GM12891 (cell line): ENCODE measurements at places on chromosomes 1 and 21.

DNA sequence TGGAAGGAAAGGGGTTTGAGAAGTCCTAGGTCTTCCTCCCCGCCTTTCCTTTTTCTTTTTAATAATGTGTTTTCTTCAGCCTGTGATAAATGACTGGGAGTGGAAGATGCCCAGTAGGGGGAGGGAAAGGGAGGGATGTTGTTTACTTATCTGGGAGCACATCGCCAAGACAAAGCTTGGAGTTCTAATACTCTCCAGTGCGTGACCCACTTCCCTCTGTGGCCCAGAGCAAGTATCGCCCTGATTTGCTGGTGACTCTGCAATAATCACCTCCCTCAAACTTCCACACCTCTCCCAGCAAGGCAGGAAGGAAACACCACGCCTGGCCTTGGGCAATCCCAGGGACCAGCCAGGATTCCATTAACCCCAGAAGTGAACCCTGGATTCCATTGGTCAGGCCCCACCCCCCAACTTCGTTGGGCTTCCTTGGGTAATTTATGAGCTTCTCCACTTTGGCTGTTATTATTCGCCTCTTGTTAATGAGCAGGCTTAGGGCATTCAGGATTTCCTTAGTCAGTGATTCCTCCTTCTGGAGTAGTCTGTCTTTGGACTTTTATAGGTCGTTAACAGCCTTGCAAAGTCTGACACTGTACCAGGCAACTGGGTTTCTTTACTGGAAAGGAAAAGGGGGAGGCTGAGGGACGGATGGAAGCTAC lies 24.3 kb upstream of the GRHL3 start:
- DNase-seq: no peak

DNA sequence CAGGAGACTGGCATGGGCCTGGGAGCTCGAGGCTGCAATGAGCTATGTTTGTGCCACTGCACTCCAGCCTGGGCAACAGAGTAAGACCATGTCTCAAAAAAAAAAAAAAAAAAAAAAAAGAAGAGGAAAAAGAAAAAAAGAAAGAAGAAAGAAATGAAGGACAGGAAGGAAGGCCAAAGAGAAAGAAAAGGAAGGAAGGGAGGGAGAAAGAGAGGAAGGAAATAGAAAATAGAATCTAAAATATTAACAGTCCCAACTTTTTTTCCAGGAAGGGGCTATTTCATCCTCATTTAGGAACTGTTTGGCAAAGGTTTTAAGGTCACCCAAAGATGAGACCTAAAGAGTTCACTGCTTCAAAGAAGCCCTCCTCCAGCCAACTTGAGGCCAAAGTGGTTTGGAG lies 2.5 kb downstream of the MUL1 start:
- DNase-seq: no peak

DNA sequence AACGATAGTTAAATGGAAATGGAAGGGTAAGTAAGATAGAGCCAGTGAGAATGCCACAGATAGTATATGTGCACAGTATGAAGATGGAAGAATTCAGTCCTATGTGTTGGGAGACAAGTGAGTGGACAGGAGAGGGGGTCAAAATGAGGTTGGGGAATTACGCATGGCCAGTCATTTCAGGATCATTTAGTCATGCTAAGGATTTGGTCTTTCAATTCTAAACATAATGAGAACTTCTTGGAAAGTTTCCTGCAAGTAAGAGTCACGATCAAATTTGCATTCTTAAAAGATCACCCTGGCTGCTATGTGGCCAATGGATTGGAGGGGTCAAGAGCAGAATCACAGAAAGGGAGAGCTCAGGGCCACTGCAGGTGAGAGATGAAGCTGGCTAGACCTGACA lies 64.0 kb upstream of the KCNK2 start:
- DNase-seq: no peak

- DNase-seq: no peak
Measured at GRCh38 chr1:3168678-3169077, 99.7 kb downstream of the PRDM16 start.

GRCh38 chr1:48205522-48205921 lies 17.0 kb upstream of the SLC5A9 start:
- DNase-seq: no peak

DNA sequence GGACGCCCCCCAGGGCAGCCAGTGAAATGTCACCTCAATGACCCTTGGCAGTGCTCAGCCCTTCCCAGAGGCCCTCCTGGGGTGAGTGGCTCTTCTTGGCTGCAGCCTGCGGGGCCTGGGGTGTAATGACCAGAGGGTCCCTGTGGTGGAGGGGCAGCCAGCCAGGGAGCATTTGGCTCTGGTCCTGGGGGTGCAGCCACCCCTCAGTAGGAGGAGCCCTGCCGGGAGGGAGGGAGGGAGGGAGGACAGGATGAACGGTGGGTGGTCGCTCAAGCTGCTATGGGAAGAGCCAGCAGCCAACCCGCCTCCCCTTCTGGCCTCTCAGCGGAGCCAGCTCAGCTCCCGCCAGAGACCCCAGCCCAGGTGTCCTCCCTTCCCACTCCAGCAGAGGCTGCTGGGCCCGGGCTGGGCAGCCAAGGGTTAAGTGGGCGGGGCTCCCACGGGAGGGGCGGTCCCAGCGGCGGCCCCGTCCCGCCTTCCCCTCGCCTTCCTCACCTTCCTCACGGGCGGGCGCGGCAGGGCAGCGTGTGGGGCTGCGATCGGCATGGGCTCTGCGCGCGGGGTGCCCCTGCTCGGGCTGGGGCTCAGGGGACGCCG lies 9.0 kb upstream of the PLCH2 start:
- DNase-seq: no peak

DNA sequence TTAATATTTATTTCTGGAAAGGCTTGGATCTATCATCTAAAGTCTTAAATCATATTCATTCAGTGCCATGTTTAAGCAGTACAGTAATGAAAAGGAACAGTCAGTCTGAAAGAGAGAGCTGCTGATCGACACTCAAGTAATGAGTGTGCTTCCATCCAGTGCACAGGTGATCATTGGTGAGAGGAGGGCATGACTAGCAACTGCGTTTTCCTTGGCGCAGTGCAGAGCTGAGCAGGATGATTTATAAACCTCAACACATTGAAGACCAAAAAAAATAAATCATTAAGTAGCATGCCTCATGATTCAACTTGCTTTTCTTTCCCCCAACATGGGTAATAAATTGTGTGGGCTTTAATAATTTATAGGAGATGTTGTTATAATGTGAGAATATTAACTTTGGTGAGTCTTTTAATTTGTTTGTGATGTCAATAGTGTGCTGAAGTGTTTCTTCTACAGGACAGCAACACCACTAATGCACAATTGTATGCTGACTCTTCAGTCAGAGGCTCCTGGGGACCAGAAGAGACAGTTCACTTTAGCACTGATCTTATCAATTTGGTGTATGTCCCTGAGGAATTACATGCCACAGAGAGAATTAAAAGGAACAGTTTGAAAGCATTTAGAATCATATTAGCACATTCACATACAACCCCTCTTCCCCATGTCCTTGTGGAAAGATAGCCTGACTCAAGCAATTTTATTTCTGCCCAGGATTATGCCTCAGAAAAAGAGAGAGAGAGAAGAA lies 199.7 kb upstream of the ADGRL2 start:
- DNase-seq: no peak

- no peak for DNase-seq
Measured at GRCh38 chr1:113027007-113027406, 46.0 kb upstream of the LRIG2 start.

GRCh38 chr1:215376544-215377264 lies 190.4 kb upstream of the KCTD3 start:
- no peak for DNase-seq

GRCh38 chr1:106746448-106747085 lies 309.9 kb upstream of the PRMT6 start:
- no peak for DNase-seq

- DNase-seq: no peak
Measured at GRCh38 chr1:174007851-174008250, 14.3 kb downstream of the RC3H1 start.

DNA sequence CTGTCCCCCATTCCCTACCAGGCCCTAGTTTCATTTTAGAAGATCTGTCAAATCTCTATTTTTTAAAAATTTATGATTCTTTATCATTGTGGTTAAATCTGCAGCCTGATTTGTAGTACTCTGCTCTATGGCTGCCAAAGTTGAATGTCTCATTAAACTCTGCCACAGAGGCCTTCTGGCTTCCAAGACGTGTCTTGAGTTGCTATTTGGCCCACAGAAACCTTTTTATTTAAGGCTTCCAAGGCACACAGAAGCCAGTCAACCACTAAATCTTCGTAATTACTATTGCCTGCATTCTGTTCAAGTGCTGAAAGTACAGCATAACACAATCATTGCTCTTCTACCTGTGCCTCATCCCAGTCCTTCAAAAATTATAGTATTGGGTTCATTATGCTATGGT lies 971.0 kb downstream of the NCAM2 start:
- DNase-seq: no peak

- DNase-seq: no peak
Measured at GRCh38 chr1:17108786-17109185, 10.5 kb downstream of the PADI2 start.

GRCh38 chr1:240033406-240033805 lies 58.3 kb upstream of the FMN2 start:
- DNase-seq: no peak
